Neuronal stem cell (in vitro differentiated cells): ENCODE measurements at places on chromosomes 12 and 14.

DNA sequence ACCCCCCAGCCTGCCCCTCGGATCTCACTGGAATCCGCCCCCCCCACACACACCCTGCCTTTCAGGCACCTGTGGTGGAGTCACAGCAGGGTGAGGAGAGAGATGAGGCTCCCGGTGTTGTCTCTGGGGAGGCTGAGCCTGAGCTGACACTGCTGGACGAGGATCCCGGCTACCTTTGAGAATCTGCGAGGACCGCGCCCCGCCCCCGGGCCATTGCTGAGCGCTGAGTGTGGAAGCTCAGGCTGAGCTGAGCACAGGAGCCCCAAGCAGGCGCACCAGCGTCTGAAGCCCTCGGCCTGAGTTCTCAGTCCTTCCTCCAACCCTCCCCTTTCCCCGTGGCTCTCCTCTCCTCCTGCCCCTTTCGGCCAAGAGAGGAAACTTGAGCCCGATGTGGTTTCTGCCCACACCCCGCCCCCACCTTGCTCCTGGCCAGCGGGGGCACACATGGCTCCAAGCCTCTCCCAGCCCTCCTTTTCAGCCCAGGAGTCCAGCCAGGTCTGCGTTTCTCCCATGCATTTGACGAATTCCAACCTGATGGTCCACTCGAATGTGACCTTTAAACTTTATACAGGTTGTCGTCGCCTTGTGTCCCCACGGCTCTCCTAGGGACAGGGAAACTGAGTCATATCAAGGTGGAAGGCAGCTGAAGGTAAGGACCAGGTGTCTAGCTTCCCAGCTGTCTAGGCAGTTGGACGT is at the start of gene NFE2:
TSS of gene NFE2 (minus strand) at position 284 of the 696 bp plus-strand sequence. CDS start 5,767 bp downstream, outside the sequence.
- peak; percentile 66 for DNase-seq
- peak within 1 kb of the TSS; percentile 53 for H3K27ac ChIP-seq
- no peaks in the 10 kb centered on the region for H3K36me3 ChIP-seq
- H3K4me3 ChIP-seq = peak within 1 kb of the TSS; percentile 23

DNA sequence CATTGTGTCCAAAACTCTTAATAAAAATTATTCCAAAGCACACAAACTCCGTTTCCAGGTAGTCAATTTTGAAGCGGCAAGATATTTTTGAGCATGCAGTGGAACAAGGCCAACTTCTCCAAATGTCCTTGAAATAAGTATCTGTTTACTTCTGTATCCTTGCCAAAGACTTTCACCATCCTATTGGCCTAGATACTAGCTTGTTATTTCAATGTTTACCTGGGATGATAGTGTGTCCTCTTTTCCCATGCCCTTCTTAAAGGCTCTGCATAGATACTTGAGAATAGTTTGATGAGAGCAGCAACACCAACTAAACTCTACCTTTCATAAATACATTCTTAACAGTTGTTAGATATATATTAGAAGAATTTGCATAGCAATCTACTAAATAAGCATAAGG is 160.9 kb downstream of the KCNC2 start:
- H3K4me1 ChIP-seq = no peaks in the 10 kb centered on the region
- H3K36me3 ChIP-seq = no peaks in the 10 kb centered on the region
- no peak overlapping the region for H3K4me3 ChIP-seq

GRCh38 chr14:100670017-100670752 is 56.5 kb upstream of the DLK1 start:
- H3K27ac ChIP-seq = no peak overlapping the region
- DNase-seq = no peak
- no peaks in the 10 kb centered on the region for H3K36me3 ChIP-seq
- H3K27me3 ChIP-seq = no peaks in the 10 kb centered on the region
- no peak overlapping the region for H3K4me3 ChIP-seq

GRCh38 chr14:75132382-75133086 is 5.7 kb upstream of the NEK9 start:
- no peak overlapping the region for H3K27ac ChIP-seq
- DNase-seq = peak; percentile 75
- no peaks in the 10 kb centered on the region for H3K4me1 ChIP-seq
- peaks cover 55% of the 10 kb centered on the region for H3K36me3 ChIP-seq

DNA sequence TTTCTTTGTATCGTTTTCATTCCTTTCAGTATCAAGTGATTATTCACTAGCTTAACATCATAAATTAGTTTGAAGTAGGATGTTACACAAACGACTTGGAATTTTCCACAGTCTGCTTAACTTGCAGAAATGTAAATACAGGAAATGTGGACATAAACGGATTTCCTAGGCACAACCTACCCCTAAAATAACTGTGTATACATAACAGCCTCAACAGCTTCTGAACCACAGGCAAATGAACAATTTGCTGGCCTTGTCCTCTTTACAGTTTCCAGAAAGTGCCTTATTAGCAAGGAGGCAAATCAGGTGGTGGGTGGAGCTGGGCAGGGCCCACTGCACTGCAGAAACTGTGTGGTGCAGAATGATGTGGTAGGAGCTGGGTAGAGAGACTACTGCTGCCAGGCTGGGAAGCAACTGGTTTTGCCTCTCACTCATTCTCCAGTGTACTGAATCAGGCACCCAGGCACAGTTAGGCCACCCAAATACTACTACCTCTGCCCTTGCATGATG is 14.1 kb downstream of the DRAM1 start:
- DNase-seq = no peak
- no peaks in the 10 kb centered on the region for H3K27me3 ChIP-seq
- no peaks in the 10 kb centered on the region for H3K4me1 ChIP-seq
- no peaks in the 10 kb centered on the region for H3K36me3 ChIP-seq
- H3K4me3 ChIP-seq = no peak overlapping the region

DNA sequence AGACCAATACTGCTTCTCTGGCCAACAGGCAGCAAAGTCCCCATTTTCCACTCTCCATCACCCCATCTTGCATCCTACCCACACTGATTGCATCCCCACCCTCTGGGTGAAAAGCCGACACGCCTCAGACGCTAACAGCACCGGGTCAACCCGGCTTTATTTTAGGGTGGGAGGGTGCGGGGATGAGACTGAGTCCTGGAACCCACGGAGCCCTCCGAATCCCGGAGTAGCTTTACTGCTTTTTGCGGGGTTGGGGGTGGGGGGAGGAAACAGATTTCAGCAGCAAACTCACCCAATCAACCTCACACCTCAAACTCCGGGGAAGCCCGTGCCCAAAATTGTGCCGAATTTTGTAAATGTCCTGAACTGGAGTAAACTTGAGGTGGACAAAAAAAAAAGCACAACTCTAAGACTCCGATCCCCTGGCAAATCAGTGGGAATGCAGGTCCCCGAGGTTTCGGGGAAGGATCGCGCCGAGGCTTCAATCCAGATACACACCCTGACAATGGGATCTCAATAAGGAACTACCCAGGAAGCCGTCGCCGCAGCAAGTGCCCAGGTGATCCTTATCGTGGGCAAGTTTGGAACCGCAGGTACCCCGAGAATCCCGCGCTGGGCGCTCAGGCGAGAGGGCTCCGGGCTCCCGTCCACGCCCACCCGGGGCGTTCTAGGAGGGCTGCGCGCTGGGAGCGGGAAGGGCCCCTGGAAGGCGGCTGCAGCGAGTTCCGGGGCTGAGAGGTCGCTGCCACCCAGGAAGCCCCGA is 1.1 kb downstream of the GCH1 start:
- H3K27ac ChIP-seq = no peak overlapping the region
- DNase-seq = no peak
- H3K4me1 ChIP-seq = no peaks in the 10 kb centered on the region
- H3K36me3 ChIP-seq = no peaks in the 10 kb centered on the region
- H3K27me3 ChIP-seq = peaks cover 41% of the 10 kb centered on the region

GRCh38 chr12:130686511-130686991 is 29.5 kb downstream of the RIMBP2 start:
- no peak for DNase-seq
- H3K4me1 ChIP-seq = no peaks in the 10 kb centered on the region
- no peaks in the 10 kb centered on the region for H3K27me3 ChIP-seq
- H3K36me3 ChIP-seq = no peaks in the 10 kb centered on the region
- H3K4me3 ChIP-seq = no peak overlapping the region
- no peak overlapping the region for H3K27ac ChIP-seq

GRCh38 chr14:95331708-95332408 is 12.2 kb upstream of the CLMN start:
- no peaks in the 10 kb centered on the region for H3K27me3 ChIP-seq
- no peak overlapping the region for H3K27ac ChIP-seq
- no peak overlapping the region for H3K4me3 ChIP-seq
- no peak for DNase-seq
- H3K36me3 ChIP-seq = no peaks in the 10 kb centered on the region

DNA sequence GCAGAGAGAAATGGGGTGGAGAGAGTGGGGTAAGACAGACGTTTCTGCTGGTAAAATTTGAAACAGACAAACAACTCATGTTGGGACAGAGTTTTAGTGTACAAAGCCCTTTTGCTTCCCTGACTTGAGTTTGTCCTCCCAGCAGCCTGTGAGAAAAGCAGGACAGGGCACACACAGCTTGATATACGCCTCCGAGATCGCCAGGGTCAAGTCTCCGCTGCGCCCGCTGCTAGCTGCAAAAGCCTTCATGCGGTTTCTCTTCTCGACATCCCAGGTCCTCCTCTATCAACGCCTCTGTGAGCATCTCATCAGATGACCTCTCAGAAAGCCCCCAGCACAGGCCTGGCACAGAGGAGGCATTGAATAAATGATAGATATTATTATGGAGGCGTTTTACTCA is 9.4 kb upstream of the BCL11B start:
- H3K36me3 ChIP-seq = no peaks in the 10 kb centered on the region
- no peak for DNase-seq
- no peak overlapping the region for H3K27ac ChIP-seq
- H3K4me1 ChIP-seq = peaks cover 4% of the 10 kb centered on the region
- H3K27me3 ChIP-seq = no peaks in the 10 kb centered on the region
- H3K4me3 ChIP-seq = no peak overlapping the region

GRCh38 chr12:39632670-39633069 is 13.1 kb upstream of the ABCD2 start:
- H3K27me3 ChIP-seq = no peaks in the 10 kb centered on the region
- H3K4me1 ChIP-seq = no peaks in the 10 kb centered on the region
- H3K36me3 ChIP-seq = no peaks in the 10 kb centered on the region
- H3K4me3 ChIP-seq = no peak overlapping the region
- DNase-seq = no peak
- no peak overlapping the region for H3K27ac ChIP-seq

DNA sequence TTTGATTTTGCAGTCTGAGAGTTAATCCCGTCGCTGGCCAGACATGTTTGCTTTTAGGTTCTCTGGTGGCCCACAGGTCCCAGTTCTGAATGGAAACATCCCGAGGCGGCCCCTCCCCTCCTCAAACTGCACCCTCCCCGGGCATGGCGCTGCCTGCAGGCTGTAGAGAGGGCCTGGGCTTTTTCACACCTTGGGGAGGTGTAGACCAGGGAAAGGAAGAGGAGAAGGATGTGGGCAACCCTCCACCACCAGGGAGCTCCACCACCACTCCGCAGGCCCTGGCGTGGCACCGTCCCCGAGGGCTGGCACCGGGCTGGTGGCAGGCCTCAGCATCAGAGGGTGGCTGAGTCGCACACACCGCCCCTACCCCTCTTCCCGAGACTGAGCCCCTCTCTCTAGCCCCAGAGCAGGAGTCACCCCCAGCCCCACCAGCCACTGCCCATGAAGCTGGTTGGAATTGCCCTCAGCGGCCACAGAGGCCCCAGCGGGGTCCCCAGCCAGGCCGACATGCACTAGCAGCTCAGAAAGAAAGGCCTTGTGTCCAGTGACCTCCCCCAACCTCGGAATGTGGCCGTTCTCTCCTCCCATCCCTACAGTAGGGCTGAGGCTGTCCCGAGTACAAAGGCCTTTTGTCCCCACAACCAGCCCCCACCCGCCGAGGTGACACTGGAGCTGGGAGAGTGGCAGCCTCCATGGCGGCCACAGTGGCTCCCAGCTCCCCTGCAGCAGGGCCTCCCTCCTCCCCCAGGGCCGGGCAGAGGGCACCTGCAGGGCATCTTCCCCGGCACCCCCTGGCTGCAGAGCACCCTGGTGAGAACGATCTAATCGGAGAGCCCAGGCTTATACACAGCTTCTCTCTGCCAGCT is 23.5 kb upstream of the INF2 start:
- peak; percentile 87 for DNase-seq
- peak overlapping the region; percentile 95 for H3K27ac ChIP-seq
- H3K4me3 ChIP-seq = no peak overlapping the region
- no peaks in the 10 kb centered on the region for H3K27me3 ChIP-seq
- H3K4me1 ChIP-seq = peaks cover 19% of the 10 kb centered on the region

GRCh38 chr12:46956451-46957035 is 122.9 kb upstream of the PCED1B start:
- H3K27ac ChIP-seq = no peak overlapping the region
- H3K27me3 ChIP-seq = no peaks in the 10 kb centered on the region
- H3K36me3 ChIP-seq = no peaks in the 10 kb centered on the region
- H3K4me1 ChIP-seq = no peaks in the 10 kb centered on the region

- no peaks in the 10 kb centered on the region for H3K27me3 ChIP-seq
- peaks cover 11% of the 10 kb centered on the region for H3K4me1 ChIP-seq
- H3K36me3 ChIP-seq = no peaks in the 10 kb centered on the region
- no peak overlapping the region for H3K27ac ChIP-seq
Measured at GRCh38 chr12:54688309-54689033, 40.3 kb upstream of the DCD start.

- H3K27me3 ChIP-seq = no peaks in the 10 kb centered on the region
- no peak for DNase-seq
- H3K36me3 ChIP-seq = no peaks in the 10 kb centered on the region
- no peak overlapping the region for H3K4me3 ChIP-seq
- peaks cover 2% of the 10 kb centered on the region for H3K4me1 ChIP-seq
- H3K27ac ChIP-seq = no peak overlapping the region
Measured at GRCh38 chr14:41986700-41987099, 380.0 kb downstream of the LRFN5 start.

GRCh38 chr12:94266796-94267536 is 118.6 kb downstream of the PLXNC1 start:
- no peak overlapping the region for H3K4me3 ChIP-seq
- no peaks in the 10 kb centered on the region for H3K27me3 ChIP-seq
- peaks cover 19% of the 10 kb centered on the region for H3K4me1 ChIP-seq

GRCh38 chr12:47886510-47887240 is 18.1 kb downstream of the VDR start:
- no peaks in the 10 kb centered on the region for H3K4me1 ChIP-seq
- H3K27me3 ChIP-seq = no peaks in the 10 kb centered on the region
- no peak overlapping the region for H3K27ac ChIP-seq
- no peak overlapping the region for H3K4me3 ChIP-seq
